ENCODE measurements at places on chromosomes 3 and 15.

DNA sequence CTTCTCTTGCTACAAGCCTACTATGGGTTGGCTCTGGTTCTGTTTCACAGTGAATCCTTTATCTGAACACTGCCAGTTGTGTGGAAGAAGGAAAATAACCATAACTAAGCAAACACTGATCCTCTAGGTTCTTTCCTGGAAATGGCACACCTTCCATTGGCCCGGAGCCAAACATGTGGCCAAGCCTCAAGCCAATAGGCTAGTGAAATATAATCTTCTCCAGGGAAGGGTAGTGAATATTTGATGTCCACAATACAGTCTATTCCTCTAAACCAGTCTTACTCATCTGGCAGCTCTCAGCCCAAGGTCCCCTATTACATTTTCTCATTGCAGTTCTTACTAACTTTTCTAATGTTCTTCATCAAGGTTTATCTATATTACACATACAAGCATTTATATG lies 921.3 kb downstream of the TUSC7 start:
- no peak for DNase-seq

DNA sequence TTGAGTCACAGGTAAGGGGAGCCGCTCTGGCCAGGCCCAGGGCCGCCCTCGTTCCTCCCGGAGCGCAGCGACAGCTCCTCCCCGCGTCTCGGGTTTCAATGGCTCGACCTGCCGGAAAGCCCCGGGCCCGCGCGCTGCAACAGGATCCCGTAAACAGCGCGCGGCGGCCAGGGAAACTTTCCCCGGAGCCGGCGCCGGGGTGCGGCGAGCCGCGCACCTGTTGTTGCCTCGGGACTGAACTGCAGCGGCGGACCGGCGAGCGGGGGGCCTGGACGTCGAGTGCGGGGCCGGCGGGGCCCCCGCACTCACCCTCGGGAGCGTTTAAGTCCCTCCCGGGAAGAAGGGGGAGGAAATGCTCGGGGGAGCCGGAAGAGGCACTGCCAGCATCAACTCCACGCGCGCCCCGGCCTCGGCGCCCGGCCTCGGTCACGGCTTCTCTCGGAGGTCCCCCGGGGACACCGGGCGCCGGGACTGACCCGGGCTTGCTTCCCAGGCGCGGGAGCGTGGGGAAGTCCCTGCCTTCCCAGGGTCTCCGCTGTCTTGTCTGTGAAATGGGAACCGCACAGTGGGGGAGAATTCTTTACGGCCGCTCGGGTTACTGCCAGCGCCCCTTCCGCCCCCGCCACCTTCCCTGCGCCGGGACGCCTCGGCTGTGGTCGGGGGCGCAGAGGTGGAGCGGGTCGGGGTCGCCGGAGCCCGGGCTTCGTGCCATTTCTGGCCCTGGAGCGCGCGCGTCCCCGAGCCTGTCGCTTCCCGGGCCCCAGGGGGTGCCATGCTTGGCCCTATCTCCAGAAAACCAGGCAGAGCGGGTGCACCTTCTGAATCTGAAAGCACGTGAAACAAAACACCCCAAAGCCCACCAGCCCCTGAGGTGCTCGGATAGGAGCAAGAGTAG lies 7.5 kb upstream of the PGPEP1L start:
- no peak for DNase-seq

DNA sequence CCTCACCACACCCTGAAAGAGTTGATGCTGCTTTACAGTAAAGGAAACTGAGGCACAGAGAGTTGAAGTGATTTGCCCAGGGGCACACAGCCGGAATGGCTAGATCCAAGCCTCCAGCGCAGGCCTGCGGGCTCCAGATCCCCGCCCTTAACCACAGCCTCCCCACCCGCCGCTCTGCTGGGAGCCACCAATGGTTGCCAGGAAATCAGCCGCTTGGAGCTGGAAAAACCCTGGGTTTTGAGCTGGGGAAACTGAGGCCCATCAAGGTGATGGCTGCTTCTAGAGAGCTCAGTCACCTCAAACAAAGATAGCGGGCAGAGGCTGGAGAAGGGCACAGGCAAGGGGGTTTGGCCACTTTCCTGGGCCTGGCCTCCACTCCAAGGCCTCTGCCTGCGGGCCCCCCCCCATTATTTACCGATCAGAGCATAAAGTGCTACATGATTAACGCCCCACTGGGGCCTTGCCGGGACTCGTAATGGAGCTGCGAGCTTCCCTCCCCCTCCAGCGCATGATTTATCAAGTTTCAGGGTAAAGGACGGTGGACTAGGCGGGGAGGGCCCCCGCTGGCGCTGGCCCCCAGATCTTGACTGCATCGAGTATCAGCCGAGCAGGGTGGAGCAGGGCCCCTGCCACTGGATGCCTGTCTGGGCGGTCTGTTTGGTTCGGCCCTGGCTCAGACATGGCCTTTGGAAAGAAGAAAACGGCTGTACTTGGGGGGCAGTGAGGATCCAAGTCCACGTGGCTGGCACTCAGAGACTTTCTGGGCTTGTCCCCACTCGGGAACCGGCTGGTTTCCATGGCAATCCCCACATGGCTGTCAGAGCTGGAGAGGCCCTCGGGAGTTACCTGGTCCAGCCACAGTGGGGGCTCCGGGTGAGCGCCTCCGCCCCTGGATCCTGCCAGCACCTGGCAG lies 9.1 kb downstream of the PLXND1 start:
- no peak for DNase-seq

- DNase-seq = no peak
Measured at GRCh38 chr15:91679447-91679846, 174.1 kb upstream of the SLCO3A1 start.

- no peak for DNase-seq
Measured at GRCh38 chr3:73828348-73828747, 203.6 kb upstream of the PDZRN3 start.
